ENCODE measurements at places on chromosomes 2 and 18.

DNA sequence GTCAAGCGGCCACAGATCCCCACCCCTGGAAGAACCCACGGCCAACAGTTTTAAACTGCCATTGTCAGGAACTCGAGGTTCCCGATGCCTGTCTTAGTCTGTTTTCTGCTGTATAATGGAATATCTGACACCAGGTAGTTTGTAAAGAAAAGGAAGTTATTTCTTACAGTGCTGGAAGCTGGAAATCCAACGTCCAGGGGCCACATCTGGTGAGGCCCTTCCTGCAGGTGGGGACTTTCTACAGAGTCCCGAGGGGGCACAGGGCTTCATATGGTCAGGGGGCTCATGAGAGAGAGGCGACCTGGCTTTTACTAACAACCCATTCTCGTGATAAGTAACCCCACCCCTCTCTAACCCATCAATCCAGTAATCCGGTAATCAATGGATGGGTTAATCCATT lies 501.6 kb upstream of the MYT1L start:
- DNase-seq, result no peak

DNA sequence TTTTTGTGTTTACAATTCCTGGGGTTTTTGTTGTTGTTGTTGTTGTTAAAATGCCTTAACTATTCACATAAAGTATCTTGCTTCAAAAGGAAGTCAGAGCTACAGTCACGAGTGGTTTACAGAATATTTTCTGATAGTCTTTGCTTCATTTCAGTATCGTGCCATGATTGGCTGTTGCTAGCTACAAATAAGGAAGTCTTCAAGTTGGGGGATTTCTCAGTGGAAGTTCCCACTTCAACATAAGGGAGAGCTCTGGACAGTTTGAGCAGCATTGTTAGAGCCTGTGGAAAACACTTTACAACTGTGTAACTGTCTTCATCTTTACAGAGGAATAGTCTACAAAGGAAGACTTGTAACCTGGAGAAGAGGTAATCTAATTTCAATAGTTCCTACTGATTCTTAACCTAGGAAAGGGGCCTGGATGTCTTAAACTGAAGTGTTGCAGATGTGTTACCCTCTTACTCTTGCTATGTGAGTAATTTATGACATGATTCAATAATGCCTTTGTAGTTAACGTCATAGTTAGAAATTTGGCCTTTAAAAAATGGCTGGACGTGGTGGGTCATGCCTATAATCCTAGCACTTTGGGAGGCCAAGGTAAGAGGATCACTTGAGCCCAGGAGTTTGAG lies 23.4 kb upstream of the TANK start:
- DNase-seq, result peak; percentile 58

DNA sequence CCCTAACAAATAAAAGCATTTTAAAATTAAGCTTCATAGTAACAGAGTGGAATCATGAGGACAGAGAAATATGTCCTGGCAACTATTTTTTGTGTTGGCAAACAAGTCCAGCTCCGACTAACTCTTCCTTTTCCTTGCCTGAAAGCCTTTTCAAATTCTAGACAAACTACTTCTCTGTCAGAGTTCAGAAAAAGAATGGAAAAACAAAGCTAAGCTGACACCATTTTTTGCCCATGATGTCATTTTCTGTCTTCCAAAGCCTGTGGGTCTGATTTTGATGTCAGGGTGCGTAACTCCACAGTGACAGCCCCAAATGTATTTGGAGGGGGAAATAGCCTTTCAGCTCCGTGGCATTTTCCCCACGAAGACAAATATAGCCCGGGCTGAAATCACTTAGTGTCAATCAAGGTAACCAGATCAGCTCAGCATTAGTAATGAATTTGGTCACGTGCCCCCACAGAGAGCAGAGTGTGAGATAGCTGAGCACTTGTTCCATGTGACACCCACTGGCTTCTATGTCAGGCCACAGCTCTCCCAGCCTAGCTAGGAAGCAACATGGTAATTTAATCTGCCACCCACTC lies 233.0 kb upstream of the SIX2 start:
- DNase-seq, result no peak

DNA sequence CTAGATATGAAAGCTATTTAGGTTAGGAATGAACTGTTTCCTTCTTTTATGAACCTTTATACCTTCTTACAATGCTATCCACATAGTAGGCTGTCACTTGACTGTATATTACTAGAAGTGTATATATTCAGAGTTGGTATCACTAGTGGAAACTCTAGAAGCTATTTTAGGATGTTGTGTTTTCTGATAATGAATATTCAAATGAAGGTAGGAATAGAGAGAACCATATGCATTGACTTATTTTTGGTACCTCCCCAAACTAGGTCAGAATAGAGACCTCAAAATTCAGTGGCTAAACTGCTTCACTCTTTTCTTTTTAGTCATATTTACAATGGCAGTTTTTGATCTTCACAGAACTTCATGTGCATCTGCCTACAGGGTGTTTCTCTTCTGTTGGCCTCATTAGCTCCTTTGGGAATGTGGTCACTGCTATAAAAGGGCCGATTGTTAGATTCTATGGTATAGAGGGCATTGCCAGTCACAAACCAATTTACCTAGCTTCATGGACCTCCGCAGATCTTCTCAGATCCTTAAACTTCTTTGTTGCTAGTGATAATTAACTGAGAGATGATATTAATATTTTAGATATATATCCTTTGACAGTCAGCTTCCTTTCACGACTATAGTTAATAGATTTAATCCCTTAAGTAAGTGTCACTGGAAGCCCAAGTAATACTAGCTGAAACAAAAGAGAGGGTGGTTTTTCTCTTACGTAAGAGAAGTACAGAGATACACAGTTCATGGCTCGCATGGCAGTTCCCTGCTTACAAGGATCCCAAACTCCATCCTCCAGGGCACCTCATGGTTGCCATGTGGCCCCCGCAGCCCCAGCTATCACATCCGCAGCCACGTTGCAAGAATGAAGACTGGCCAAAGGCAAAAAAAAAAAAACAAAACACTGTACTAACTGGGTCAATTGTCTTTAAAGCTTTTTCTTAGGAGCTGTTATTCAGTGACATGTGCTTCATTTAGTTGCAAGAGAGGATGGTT lies 61.0 kb downstream of the TSPYL6 start:
- no peak for DNase-seq

- no peak for DNase-seq
Measured at GRCh38 chr2:101722864-101723263, 25.4 kb downstream of the MAP4K4 start.

DNA sequence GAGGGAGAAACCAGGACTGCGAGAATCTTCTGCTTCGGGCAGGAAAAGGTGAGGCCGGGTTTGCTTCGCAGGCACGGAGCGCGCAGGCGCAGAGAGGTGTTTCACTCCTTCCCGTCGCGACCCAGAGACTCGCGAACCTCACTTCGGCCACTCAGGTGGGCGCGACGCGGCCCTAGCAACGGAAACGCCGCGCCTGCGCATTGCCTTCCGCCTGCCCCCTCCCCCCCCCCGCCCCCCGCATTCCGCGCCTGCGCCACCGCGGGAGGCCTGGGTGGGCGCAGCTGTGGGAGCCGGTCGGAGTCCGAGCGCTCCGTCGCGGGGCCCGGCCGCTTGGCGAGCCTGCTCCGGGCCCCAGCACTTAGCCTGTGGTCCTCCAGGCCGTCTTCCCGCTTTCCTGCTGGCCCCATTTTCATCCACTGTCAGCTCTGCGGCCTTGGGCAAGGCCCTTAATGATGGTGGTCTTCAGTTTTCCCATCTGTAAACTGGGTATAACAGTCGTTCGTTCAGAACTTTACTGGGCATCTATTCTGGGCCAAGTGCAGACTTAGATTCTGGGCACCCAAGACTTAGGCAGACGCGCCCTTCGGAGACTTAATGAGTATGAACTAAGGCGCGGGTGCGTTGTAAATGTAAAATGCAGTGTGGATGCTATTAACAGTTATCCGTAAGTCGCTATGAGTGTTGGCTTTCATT lies 62.1 kb upstream of the ACKR3 start:
- peak; percentile 24 for DNase-seq

DNA sequence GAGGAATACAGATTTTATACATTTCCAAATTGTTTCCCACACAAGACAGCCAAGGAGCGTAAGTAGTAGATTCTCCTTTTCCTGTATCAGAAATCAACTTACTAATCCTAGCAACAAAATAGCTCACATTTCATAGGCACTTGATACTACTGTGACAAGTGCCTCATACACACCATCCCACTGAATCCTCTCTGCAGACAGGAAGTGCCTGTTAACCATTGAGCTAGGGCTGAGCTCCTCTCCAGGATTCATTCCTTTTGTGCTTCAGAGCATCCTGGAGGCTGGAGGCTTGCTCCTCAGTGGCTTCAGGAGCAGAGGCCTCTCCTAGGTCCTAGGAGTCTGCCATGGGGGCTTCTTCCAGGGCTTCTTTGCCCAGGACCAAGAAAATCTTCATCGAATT lies 20.8 kb upstream of the ZNF396 start:
- no peak for DNase-seq

DNA sequence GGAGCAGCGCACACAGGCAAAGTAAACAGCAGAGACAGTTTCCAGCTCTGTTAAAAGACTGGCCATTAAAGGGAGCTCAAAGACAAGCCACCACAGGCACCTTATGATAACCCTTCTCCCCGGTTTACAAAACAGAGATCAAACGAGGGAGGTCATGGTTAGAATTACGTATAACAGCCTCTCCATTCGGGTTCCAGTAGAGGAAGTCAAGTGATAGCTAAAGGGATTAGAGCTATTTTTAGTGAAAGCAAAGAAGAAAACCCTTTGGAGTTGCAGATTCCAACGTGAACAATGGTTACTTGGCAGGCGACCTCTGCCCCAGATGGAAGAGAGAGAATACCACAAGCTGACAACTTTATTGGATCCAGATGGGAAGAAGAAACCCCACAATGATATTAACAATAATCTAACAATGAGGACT lies 31.2 kb upstream of the EDAR start:
- peak; percentile 17 for DNase-seq

DNA sequence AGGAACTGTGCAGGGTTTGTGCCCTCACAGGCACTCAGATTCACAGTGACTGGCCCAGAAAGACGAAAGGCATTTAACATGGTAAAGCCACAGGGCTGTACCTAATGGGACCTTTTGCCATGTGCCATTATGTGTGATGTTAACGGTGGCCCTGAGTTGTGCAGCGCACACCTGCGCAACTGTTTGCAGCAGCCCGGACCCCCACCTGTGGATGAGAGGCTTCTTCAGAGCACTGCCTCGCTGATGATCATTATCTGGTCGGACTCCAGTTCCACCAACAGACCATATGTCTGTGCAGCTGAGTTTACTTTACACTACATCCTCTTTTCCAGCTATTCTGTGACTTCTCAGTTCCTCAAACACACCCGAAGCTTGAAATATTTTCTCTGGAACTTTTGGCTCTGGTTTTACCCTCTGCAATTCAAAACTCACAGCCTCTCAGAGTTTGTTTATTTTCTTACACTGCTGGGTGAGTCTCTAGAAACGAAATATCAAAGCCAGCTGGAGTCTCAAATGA lies 35.6 kb upstream of the UBE2F start:
- no peak for DNase-seq

DNA sequence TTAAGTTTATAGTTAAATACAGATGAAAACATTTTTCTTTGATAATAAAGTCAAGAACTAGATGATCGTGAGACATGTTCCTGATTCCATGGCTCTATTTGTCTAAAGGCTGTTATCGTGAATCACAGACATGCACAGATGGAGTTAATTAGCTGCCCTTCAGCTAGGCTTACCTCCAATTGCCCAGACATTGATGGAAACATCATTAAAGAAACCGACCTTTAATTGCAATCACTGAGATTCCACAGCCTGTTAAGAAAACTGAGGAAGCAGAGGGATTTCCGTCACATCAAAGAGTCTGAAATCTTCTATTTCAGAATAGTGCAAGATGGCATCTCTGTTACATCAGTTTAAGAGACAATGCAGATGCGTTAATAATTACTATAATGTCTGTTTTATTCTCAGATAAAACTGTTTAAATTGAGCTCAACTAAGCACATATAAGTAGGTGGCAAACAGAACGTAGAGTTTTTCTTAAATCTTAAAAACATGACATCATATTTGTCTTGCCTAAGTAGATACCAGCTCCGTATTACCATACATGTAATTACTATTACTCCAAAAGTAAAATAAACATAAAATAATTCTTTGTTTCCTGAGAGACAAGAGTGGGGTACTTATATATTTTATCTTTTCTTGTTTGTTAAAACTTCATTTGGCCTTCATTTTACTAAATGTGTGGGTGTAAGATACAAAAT lies 23.9 kb upstream of the CRACDL start:
- no peak for DNase-seq

DNA sequence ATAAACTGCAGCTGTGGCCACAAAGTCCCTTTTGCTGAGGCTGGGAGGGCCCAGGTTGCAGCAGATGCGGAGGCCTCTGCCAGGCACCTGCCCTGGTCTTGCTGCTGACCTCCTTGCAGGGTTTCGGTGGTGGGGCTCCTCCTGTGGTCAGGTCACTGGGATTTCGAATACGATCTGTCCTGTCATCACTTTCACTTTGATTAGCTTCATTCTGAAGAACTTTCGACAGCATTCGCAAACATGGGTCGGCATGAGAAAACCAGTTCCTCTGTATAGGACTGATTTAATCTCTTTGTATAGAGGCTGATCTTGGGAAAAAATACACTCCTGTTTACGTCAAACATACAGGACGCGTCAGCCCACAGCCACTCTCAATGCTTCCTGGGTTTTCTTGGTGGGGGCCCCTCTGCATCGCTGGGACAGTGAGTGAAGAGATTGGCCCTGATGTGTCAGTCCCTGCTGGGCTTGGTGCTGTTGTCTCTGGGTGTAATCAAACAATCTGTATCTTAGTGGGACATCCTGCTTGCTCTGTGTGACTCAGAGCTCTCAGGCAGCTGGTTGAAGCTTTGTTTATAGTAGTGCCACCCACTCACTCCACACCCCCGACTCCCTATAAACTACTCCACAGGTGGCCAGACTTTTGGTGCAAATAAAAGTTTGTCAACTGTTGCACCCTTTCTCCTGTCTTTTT lies 209.4 kb upstream of the CXCR4 start:
- DNase-seq, result no peak

- DNase-seq, result no peak
Measured at GRCh38 chr2:181770150-181770549, 89.8 kb upstream of the NEUROD1 start.

DNA sequence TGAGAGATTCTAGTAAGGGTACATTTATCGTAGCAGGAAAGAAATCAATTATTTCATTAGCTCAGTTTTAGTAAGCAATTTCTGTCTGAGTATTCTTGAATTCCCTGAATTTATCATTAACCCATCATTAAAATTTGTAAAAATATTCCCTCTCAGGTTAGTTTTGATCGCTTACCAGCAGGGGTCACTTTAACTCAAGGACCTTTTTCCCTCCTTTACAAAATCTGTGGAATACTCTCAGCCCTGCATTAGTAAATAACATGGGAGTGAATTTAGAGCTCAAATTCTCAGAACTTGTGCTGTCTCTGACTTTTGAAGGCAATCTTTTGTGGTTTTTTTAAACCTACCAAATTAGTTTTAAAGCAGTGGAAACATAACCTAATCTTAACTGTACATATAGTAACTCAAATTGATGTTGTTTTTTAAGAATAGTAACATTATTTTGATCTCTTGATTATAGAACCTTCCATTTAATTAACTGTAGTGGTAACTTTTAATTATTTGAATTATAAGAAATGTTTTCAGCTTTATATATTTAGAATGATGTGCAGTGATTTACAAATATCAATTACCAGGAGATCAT lies 97.2 kb downstream of the AGPS start:
- peak; percentile 49 for DNase-seq
